ENCODE measurements at places on chromosomes 3 and 15.

- peak; percentile 81 for DNase-seq
Measured at GRCh38 chr3:87206070-87206469, 21.0 kb upstream of the CHMP2B start.

DNA sequence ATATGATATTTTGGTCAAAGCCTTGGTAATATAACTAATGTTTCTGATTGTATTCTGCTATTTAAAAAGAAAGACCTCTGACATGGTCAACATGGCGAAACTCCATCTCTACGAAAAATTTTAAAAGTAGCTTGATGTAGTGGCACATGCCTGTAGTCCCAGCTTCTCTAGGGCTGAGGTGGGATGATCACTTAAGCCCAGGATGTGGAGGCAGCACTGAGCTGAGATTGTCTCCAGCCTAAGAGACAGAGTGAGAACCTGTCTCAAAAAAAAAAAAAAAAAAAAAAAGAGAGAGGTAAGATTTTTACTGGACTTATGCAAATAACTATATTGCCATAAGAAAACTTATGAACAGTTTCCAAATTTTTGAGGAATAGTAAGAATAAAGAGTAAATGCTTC is 30.5 kb upstream of the SLC27A2 start:
- no peak for DNase-seq

GRCh38 chr15:38745126-38745525 is 180.5 kb upstream of the RASGRP1 start:
- no peak for DNase-seq

- DNase-seq, result no peak
Measured at GRCh38 chr3:113676261-113676660, 20.2 kb downstream of the USF3 start.

DNA sequence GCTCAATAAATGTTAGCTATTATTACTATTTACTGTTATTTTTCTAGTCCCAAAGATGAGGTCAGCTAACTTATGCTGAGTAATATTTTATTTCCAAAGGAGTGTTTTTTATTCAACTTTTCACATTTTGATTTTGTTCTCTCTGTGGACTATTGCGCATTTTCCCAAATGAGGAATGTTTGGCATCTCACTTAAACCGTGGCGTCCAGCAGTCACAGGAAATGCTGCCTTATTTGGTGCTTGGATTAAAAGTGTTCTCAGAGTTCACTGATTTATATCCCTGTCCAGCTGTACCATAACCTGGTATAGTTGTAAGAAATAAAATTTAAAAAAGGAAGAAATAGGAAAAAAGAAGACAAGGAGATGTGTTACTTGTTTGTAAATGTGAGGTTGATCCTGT is 166.8 kb downstream of the THSD4 start:
- DNase-seq, result no peak

GRCh38 chr15:47466357-47466756 is 250.9 kb upstream of the SEMA6D start:
- peak; percentile 72 for DNase-seq

DNA sequence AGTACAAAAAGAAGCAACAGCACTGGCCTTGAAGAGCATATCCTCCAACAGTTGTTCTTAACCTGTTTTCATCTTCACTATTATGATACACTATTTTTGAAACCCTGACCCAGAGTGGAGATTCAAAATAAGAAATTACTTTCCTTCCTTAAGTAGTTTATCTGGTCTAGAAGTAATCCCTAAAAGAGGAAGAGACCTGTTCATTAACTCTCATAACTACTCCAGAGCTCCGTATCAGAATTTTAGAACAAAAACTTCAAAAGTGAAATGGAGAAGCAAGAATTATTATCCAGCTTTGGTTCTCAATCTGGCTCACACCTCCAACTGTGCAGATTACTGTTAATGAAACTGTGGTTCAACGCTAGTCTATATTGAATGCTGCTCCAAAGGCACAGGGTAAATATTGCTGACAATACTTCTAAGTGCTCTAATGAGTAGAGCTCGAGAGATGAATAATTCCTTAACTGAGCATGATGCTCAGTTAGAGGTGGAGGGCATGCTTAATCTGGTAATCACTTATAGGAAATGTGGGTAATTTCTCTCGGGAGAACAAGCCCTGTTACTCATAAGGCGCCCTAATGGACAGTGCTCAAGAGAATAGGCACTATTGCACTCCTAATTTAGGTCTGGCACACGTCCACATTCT is 5.2 kb downstream of the LCMT2 start:
- DNase-seq, result no peak

DNA sequence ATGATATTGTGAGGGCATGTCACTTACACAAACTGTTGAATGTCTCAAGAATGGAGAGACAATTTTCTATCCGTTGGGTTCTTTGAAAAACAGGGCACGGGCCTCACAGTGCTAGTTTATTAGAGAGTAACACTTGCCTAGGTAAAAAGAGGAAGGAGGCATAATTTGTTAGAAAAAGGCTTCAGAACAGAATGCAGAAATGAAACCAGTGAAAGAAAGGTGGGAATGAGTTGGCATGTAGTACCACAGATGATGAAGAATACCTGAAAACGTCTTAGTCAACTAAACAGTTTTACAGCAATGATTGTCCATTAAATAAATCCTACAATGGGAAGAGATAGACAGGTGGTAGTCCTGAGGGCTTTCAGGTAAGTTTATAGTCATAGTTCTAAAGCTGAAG is 1399.7 kb upstream of the CADM2 start:
- no peak for DNase-seq

DNA sequence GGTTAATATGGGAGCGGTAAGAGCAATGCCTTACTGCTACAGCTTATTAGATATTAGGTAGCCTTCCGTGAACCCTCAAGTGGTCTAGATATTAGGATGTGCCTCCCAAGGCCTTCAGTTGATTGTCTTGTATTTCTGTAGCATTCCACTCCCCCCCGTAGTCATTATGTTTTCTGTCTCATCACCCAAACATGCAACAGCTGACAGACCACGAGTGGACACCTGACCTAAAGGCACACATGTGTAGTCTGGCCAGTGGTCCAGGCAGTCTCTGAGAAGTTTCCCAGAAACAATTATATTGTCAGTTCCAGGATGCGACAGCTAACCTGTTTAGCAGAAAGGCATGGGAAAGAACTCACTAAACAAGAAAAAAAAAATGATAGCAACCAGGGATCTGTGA is 1000.9 kb downstream of the AGBL1 start:
- DNase-seq, result peak; percentile 14

GRCh38 chr15:23734862-23735261 is 47.8 kb upstream of the NDN start:
- DNase-seq, result no peak

- no peak for DNase-seq
Measured at GRCh38 chr3:44342176-44342790, 3.7 kb downstream of the TCAIM start.

DNA sequence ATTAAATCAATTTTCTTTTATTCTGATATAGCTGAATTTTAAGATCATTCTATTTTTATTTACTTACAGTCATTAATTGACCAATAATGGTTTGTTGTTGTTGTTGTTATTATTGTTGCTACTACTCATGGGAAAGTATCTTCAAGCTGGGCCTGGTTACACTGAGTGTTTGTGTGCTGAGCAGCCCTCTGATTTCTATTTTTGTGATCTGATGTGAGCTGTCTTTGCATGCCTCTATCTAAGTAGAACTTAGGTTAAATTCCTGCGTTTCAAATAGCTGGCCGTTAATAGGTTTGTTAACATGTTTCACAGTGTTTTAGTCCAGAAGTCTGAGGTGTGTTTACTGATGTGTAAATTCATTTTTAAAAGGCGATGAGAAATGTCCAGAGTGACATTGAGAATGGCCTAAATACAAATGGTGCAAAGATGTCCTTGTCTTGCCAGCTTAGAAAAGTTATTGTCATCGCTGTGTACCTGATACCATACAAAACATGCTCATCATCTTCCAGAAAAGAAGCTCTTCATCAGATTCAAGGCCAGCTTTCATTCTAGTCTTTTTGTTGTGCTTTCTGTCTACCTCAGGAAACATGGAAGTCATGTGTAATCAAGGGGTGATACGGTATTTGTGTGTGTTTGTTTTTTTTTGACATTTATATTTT is 15.8 kb downstream of the ARIH2 start:
- no peak for DNase-seq

GRCh38 chr3:102180280-102180931 is 254.4 kb upstream of the ZPLD1 start:
- peak; percentile 56 for DNase-seq

- DNase-seq, result no peak
Measured at GRCh38 chr3:37813403-37813802, 48.3 kb upstream of the CTDSPL start.

- no peak for DNase-seq
Measured at GRCh38 chr15:85008474-85009260, 27.0 kb downstream of the PDE8A start.

DNA sequence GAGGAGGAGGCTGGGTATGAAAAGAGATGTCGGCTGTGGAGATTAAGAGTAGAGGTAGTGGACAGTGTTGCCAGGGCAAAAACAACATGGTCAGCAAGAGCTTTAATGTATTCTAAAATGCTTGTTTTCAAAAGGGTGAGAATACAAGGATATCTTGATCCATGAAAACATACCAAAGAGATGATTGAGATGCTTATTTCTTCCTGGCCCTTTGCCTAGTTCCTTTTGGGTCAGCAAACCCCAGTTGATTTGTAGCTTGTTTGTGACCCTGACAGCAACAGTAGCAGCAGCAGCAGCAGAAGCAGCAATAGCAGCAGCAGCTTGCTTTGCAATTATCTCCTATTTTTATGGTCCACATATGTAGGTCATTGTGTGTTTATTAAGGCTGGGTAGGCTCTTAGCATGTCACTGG is 337.3 kb downstream of the LPP start:
- peak; percentile 24 for DNase-seq

DNA sequence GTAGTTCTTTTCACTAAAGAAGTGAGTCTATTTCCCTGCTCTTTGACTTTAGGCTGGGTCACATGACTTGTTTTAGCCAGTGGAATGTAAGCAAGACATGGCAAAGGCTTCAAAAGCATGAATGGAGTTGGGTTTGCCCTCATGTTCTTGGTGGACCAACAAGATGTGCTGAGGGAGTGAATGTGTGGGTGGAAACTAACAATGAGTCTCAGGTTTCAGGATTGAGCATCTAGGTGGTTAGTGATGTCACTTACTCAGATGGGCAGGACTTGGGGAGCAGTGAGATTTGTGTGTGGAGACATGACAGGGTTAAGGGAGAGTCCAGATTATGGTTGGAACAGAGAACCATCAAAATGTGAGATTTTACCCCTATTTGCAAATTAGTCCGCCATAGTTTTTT is 181.4 kb upstream of the UBE2E1 start:
- no peak for DNase-seq

DNA sequence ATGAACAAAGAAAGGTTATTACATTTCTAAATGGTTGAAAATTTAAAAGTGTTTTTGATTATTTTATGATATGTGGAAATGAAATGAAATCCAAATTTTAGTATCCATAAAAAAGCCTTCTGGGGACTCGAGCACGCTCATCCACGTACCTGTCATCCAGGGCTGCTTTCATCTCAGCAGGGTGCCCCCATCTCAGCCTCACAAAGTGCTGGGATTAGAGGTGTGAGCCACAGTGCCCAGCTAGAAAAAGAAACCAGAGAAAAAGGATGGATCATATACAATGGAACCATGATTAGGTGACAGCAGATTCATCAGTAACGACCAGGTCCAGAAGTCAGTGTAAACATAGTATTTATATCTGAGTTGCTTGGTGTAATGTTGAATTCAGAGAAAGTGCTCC is 49.7 kb downstream of the STARD5 start:
- no peak for DNase-seq

DNA sequence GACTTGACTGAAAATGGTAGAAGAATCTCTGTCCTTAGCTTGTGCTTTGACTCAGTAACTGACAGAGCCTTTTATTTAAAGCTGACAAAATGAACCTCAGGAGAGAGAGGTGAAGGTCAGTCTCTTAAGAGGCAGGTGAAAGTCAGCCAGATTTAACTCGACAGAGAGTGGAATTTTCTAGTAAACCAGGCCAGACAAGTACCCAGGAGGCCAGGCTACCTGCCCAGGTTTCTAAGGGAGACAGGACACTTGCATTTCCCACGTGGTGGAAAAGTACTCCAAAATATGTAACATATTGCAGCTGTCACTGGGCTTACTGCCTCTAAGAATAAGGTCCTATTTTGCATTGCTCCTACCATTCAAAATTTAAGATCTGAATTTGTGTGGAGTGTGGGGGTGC is 167.9 kb downstream of the FMN1 start:
- no peak for DNase-seq

GRCh38 chr3:141649871-141650270 is 88.2 kb upstream of the RNF7 start:
- DNase-seq, result no peak

GRCh38 chr3:134625885-134626741 is 24.7 kb downstream of the KY start:
- no peak for DNase-seq

DNA sequence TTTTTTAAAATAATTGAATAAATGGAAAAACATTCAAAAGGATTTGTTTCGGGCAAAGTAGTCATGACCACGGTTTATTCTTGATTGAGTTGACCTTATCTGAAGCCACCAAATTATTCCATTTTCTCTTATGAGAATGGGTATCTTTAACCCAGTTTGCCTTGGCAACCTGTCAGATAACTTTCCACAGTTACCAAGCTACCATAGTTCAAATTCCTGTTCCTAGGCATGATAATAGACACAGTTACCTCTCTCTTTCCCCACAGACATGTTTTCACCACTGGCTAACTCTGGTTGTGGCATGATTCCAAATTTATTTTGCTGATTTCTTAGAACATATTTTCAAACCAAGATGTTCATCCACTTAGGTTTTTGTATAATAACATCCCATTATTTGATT is 84.9 kb downstream of the NECTIN3 start:
- DNase-seq, result no peak

DNA sequence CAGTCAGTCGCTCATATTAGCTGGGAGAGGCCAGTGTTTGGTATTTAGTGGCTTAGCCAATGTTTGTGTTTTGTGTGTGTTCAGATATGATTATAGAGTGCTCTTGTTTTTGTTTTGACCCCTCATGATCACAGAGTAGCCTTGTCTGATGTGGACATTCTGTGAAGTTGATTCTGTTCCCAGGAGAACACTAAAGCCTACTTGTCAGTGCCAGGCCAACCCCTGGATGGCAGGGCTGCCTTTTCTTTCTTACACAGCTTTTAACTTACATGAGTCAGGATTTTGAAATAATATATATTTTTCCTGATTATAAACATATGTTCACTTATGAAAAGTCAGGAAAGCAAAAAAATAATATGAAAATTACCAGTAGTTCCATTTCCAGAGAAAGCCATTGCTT is 11.9 kb downstream of the CFAP161 start:
- no peak for DNase-seq

DNA sequence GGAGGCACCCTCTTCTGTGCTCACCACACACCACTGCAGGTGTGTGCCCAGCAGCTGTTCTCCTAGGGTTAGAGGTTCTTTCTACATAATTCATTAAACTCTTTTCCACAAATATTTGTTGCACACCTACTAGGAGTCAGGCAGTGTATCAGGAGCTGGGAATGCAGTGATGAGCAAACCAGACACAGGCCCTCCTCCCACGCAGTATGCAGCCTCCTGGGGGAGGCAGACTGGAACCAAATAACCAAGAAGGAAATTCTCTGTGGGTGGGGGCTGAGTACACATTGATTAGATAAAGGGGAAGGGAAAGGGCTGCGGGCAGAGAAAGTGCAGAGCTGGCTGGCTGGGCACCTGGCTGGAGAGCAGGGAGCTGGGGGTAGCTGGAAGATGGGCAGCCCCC is 18.5 kb upstream of the C3orf22 start:
- no peak for DNase-seq
